ENCODE measurements at places on chromosomes 3 and 15.

DNA sequence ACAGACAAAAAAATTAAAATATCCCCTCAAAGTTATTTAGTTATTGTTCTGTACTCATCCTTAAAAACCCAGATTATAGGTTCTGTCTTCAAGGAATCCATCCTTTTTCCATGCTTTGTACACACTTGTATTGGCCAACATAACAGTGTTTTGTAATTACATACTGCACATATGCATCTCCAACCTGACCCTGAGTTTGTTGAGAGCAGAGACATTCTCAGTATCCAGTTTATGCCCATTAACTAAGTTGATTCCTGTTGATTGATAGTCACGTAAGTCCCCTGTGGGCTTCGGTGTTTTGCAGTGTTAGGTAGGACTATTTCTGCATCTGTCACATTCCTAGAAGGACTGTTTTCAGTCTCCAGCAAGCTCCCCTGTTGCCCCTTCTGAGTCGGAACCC is 33.6 kb downstream of the MOBP start:
- DNase-seq = no peak

- DNase-seq = no peak
These were observed 34.4 kb downstream of the FAM240A start for GRCh38 chr3:46646700-46647099.

- DNase-seq = no peak
These were observed 632 bp upstream of the COPS2 start for GRCh38 chr15:49155834-49156627.

DNA sequence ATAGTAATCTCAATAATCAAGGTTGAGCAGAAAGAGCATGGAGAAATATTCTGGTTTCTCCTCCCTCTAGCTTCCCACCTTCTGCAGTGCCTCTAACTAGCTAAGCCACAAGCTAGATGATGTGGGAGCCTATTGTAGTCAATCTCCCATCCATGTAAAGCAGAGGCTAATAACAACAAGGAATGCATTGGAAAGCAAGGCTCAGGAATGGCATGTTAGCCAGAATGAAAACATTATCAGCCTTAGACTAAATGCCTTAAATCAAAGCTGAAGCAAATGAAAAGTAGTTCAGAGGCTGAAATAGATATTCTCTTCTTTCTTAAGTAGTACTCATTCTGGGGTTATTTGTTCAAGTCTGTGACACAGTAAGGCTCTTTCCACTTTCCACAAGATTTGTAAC is 350.3 kb upstream of the DPPA4 start:
- no peak for DNase-seq

GRCh38 chr3:48247401-48247811 is 6.5 kb downstream of the ZNF589 start:
- no peak for DNase-seq

- no peak for DNase-seq
These were observed 57.2 kb downstream of the GLDN start for GRCh38 chr15:51398626-51399025.

- no peak for DNase-seq
These were observed 141.9 kb upstream of the SMAD3 start for GRCh38 chr15:66923438-66923881.

- DNase-seq = no peak
These were observed 70.6 kb downstream of the ACAP2 start for GRCh38 chr3:195372220-195372619.

DNA sequence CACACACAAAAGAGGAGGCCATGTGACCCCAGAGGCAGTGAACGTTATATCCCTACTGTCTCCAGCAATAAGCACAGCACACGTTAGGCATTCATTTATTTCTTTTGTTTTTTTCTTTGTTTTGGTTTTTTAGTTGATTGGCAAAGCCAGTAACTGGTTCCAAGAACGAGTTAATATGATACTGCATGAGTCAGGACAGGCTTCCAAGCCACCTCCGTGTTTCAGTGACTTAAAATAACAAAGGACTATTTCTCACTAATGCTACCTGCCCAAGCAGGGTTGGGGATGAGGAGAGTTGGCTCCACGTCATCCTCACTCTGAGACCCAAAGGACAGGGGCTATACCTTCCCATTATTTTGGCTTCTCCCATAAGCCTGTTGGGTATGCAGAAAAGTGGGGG is 130.5 kb downstream of the ST8SIA2 start:
- DNase-seq = no peak

GRCh38 chr3:9224490-9224889 is 25.0 kb downstream of the SRGAP3 start:
- DNase-seq = no peak

DNA sequence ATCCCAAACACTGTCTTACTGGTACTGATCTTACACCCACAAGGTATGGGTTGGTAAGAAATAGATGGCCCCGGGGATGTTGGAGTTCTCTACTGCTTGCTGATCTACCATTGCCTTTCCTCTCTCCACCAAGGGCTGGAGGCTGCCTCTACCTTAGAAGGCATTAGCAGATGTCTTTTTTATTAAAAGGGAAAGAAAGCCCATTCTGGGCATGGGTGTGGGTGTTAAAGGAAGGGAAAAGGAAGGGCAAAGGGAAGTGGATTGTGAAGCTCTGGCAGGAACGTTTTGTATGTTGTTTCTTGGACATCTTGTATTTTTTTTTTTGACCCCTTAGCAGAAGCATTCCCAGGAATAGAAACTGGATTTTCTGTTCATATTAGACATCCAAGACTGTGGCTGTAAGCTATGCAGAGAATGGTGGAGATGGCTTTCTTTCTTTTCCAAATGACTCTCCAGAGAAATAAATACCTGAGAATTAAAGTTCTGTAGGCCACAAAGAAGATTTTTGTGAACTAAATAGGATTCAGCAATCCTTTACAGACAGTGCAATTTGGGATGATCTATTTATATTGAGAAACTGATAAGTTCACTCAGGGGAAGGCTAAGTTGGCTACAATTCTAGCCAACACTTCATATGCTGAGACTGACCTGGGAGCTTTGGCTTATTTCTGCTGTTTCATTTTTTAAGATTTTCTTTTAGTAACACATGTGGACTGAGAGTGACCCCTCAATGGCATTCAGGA is 108.8 kb downstream of the TOP2B start:
- DNase-seq = no peak

- DNase-seq = no peak
These were observed 29.0 kb downstream of the NMD3 start for GRCh38 chr3:161250116-161250515.

GRCh38 chr15:25060472-25060803 is 105.7 kb downstream of the SNRPN start:
- no peak for DNase-seq

DNA sequence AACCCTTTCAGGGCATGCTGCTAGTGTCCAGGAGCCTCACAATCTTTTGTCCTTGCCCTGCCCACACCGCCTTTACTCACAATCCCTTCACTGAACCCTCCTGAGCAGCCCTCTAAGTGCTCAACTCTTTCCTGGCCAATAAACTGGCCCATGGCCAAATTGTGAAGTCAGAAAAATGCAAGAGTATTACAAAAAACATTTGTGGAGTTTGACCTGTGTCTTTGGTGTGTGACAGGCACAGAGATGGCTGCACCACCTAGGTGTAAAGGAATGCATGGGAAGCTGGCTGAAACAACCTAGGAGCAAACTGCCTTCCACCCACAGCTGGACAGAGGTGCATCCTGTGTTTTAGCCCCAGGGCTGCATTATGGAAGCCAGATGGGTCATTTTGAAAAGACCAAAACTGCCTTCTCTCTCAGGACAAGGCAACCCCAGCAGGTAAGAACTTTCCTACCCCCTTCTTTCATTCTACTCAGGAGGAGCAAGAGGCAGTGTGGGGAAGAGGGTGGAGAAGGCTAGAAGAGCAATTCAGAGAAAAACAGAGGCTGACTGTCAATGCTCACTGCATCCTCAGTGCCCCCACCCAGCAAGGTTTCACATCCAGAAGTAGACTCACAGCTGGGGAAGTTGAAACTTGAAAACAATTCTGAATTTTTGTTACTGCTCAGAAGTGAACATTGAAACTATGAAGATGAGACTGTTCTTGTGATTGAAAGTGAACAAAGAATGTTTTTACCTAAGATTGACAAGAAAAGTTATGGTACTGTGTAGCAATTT is 78.6 kb downstream of the TRIM42 start:
- DNase-seq = no peak

- no peak for DNase-seq
These were observed 39.8 kb downstream of the ZFAND6 start for GRCh38 chr15:80099241-80099640.

GRCh38 chr3:126019683-126020082 is 50.7 kb downstream of the ROPN1B start:
- DNase-seq = no peak

GRCh38 chr3:25663347-25663868 is 1.3 kb downstream of the TOP2B start:
- DNase-seq = no peak

DNA sequence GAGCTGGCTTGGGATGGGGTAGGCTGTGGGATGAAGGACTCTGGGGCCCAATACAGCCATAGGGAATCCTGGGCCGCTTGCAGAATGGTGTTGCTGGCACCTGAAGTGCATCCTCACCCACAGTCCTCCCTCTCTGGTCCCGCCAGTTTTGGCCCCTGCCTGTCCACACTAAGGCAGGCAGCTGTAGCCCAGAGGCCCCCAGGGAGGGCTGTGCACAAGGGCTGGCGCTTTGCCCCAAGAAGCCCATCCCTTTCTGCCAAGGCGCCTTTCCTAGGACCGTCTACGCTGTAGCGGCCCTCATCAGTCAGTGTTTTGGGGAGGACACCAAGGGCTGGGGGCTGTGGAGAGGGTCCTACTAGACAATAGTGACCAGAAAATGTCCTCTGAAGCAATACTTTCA is 116.2 kb upstream of the ABHD17C start:
- no peak for DNase-seq

DNA sequence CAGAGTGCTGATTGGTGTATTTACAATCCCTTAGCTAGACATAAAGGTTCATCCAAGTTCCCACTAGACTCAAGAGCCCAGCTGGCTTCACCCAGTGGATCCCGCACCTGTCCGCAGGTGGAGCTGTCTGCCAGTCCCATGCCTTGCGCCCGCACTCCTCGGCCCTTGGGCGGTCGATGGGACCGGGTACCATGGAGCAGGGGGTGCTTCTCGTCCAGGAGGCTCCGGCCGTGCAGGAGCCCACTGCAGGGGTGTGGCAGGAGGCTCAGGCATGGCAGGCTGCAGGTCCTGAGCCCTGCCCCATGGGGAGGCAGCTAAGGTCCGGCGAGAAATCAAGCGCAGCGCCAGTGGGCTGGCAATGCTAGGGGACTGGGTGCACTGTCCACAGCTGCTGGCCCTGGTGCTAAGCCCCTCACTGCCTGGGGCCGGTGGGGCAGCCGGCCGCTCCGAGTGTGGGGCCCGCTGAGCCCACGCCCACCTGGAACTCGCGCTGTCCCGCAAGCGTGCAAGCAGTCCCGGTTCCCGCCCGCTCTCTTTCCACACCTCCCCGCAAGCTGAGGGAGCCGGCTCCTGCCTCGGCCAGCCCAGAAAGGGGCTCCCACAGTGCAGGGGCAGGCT is 1206.3 kb downstream of the OTOL1 start:
- no peak for DNase-seq

DNA sequence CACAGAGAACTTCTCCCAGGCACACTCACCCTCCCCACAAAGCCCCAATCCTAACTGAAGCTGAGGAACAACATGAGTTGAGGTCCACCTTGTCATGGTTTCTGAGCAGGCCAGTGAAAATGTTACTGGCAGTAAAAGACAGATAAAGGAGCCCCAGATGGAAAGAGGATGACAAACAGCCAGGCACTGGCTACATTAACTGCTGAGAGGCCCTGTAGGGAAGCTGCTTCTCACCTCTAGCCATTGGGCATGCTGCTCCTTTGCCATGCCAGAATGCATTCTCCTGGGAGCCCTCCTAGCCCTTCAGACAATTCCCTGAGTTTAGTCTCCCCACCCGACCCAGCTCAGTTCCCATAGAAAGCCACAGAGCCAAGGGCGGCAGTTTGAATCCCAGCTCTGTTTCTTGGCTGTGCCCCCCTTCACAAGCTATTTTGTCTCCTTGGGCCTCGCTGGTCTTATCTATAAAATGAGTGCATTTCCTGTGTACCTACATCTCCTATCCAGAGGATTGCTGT is 60.5 kb downstream of the LMCD1 start:
- no peak for DNase-seq

GRCh38 chr3:72768936-72769335 is 79.3 kb downstream of the SHQ1 start:
- DNase-seq = no peak

DNA sequence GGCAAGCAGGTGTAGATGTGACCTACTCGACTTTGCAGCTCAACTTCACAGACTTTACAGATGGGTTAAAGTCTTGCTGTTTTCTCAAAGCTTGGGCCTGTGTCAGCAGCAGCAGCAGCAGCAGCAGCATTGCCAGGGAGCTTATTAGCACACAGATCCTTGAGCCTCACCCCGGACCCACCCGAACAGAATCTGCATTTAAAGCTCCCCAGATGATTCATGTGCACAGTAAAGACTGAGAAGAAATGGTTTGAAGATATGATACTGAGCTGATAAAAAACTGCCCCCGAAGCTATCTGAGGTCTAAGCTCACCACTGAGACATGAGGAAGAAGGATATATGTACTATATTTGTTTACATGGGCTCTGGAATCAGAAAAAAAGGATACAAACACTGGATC is 231.7 kb downstream of the ARPP21 start:
- DNase-seq = no peak

DNA sequence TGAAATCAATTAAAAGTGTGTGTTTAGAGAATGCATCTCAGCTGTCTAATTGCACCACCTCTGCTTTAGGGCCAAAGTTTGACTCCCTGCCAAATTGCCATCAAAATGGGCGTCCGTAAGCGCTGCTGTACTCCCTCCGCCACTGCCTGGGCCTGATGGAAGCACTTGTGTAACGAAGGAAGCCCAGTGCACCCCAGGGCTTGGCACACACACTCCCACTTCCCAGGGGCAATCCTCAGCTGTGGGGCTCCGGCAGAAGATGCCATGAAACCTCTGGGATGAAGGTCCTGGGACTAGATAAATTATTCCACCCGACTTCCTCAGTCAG is 137.8 kb downstream of the RORA start:
- DNase-seq = no peak

- no peak for DNase-seq
These were observed 106.8 kb upstream of the GPR149 start for GRCh38 chr3:154536751-154537150.

GRCh38 chr15:29871401-29871800 is 49.1 kb upstream of the TJP1 start:
- no peak for DNase-seq
